ENCODE measurements at places on chromosomes 4 and X.
A peak's percentile ranks its signal among the peaks of the same experiment; 100 is the strongest.

DNA sequence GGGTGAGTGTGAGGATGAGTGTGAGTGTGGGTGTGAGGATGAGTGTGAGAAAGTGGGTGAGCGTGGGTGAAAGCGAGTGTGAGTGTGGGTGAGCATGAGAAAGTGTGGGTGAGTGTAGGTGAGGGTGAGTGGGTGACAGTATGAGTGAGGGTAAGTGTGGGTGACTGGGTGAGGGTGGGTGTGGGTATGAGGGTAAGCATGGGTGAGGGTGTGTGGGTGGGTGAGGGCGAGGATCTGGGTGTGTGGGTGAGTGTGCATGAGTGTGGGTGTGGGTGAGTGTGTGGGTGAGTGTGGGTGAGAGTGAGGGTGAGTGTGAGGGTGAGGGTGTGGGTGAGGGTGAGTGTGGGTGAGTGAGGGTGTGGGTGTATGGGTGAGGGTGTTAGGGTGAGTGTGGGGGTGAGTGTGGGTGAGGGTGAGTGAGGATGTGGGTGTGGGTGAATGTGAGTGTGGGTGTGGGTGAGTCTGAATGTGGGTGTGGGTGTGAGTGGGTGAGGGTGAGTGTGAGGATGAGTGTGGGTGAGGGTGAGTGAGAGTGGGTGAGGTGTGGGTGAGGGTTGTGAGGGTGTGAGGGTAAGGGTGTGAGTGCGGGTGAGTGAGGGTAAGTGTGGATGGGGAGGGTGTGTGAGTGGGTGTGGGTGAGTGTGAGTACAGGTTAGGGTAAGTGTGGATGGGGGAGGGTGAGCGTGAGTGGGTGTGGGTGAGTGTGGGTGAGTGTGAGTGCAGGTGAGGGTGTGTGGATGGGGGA is 48.9 kb downstream of the ING2 start:
- DNase-seq: no peak

GRCh38 chr4:48962636-48963035 is 23.4 kb upstream of the CWH43 start:
- no peak for DNase-seq

DNA sequence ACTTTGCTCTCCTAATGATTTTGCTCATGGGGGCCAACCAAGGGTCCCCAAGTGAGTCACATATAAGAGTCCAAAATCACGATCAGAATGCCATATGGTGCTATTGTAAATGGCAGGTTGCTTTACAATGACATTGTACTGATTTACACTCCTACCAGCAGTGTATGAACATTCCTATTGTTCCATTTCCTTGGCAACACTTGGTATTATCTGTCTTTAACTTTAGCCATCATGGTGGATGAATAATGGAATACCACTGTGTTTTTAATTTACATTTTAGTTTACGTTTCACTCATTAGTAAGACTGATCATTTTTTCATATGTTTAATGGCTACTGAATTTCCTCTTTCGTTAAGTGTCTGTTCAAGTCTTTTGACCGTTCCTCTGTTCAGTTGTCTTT is 96.5 kb downstream of the NYX start:
- no peak for DNase-seq

DNA sequence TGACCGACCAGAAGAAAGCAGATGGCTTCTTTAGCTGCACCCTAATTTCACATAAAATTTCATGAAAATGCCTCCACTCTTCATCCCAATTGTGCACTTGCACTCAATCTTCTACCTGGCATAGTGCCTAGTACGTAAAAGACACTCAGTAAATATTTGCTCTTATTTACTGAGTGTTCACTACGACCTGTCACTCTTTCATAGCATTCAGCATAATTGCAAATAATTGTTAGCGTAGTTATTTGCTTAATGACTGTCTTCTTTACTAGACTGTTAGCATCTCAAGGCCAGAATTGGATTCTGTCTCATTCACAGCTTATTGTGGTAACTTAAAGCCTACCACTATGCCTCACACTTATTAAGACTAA is 130.2 kb downstream of the ENOX2 start:
- no peak for DNase-seq

- no peak for DNase-seq
These were observed 362.0 kb downstream of the CBLL2 start for GRCh38 chrX:22634751-22635150.

GRCh38 chrX:11427453-11428071 is 134.3 kb downstream of the AMELX start:
- peak; percentile 22 for DNase-seq

DNA sequence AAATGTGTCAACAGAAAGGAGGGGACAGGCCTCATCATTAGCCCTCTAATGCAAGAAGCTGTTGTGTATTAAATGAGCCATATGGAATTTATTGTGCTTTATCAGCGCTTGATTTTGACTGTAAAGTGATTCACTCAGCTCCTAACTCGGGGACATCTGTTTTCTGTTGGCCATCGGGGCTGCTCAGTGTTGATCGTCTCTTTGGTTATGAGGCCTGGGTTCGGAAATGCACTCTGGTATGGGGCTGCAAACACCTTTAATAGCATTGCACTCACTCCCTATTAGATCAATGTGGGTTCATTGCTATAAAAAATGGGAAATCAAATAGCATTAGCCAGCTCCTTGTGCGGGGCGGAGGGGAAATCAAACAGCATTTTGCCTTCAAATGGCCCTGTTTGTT is 6.4 kb downstream of the ARX start:
- DNase-seq: no peak

DNA sequence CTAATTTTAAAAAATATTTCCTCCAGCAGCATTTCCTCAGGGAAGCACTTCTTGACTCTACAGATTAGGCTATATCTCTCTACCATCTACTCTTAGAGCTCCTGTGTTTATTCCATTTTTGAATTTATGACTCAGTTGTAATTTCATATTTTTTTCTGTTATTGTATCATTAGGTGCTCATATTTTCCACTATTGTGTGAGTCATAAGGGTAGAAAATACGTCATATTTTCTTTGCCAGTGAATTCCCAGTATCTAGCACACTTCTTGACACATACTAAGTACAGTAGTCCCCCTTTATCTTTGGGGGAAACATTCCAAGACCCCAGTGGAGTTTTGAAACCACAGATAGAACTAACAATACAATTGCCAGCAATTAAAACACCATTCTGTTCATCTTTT is 431.2 kb downstream of the GASK1B start:
- DNase-seq: no peak

DNA sequence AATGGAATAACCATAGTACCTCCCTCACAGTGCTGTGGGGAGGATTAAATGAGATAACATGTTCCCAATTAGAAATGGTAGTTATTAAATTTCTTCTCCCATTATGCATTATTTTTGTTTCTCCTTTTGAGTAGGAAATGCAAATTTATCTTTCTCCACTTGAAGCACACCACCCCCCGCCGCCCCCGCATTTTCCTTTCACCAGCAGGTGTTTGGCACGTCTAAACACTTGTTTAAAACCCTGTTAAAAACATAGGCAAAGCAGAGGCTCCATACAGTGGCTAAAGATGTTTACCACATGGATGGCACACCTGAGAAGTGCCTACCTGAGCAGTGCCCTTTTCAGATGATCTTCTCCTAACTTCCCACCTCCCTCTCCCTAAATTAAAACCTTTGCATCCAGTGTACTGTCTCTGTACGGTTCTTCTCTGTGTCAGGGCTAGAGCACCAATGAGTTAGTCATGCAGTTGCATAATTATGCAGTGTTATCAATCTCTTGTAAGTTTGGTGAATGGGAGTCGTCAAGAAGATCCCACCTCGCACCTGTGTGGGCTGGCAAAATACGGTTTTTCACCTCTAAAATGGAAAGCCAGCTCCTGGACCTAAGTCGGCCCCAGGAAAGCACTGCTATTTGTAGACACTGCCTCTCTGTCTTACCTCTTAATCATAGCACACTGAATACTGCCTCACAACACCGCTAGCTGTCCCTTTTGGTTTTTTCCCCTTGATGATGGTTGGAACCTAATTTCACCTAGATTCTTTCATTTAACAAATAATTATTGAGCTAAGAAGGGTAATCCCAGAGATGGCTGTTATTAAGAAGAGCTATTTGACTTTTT is 122.0 kb downstream of the CT47B1 start:
- peak; percentile 30 for DNase-seq

GRCh38 chr4:155392481-155393184 is 15.9 kb upstream of the MAP9 start:
- DNase-seq: no peak

DNA sequence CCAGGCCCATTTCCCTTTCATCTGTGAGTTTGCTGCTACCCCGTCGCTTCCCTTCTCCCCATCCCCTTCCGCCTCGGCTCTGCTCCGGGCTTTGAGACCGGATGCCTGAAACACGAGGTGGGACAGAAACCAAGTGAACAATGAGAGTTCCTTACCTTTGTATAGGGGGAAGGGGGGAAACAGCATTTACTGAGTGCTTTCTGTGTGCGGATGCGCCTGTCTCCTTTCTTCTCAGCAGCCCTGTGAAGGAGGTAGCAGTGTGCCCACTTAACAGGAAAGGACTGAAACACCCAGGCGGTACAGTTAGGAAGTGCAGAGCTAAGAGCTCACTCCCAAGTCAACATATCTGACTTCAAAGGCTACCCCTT is 43.2 kb upstream of the TMSB15B start:
- no peak for DNase-seq

- DNase-seq: no peak
These were observed 178.7 kb downstream of the SH3KBP1 start for GRCh38 chrX:19708683-19709082.

- DNase-seq: no peak
These were observed 292.9 kb upstream of the SLIT2 start for GRCh38 chr4:19958848-19959247.

- no peak for DNase-seq
These were observed 24.0 kb downstream of the CEP44 start for GRCh38 chr4:174307694-174308093.

DNA sequence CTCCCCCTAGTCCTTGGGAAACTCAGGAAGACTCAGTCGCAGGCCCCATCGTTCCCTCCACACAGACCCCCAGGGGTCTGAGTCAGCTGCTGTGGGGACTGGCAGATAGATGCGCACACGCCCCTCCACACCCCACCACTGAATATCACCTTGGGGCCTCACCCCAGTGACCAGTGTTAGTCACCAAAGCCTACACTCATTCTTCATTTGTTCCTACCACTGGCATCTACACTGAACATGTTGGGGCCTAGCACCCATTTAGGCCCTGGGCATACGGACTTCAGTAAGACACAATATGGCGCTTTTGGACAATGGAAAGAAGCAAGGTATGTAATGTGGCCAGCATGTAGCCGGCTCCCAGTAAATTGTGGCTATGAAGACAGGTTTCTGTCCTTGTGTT is 154.1 kb upstream of the PJA1 start:
- no peak for DNase-seq

DNA sequence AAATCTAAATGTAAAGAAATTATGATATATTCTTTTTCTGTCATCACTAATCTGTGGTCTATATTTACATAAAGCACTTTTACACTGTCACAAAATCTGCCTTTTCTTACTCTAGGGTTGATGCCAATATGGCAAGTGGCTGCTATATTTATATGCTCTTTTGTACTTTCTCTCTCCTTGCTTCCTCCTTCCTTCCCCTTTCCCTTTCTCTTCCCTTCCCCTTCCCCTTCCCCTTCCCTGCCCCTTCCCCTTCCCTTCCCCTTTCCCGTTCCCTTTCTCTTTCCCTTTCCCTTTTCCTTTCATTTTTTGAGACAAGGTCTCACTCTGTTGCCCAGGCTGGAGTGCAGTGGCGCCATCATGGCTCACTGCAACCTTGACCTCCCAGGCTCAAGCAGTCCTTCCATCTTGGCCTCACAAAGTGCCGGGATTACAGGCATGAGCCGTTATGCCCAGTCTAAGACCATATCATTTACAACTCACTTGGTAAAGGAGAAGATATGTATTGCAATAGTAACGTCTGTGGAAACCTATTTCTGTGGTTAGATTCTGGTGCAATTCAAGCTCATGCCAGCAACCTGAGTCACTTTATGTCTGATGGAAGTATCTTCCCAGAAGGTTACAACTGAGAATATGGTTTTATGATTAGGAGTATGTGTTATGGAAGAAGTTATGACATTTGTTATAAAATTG is 13.9 kb upstream of the PLAC8 start:
- no peak for DNase-seq

- DNase-seq: no peak
These were observed 2.8 kb upstream of the GRIA2 start for GRCh38 chr4:157217708-157218107.

- DNase-seq: no peak
These were observed 113.3 kb upstream of the OTUD4 start for GRCh38 chr4:145293658-145294057.

DNA sequence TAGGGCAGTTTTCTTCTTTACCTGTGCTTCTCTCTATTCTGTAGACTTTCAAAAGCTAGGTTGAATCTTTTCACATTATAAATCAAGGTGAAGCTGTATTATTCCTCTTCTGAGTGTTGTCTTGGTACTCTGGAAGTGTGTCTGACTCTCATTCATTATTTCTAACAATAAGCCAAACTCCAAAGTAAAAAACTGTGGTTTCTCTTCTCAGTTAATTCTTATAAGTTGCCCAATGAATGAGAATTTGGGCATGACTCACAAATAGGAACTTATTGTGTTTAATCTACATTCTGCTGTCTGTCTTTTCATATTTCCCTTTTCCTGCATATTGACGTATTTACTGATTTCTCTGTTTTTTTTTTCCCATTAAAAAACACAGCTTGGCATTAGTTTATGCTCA is 714.5 kb downstream of the CCSER1 start:
- no peak for DNase-seq

GRCh38 chr4:932713-933070 is 432 bp downstream of the TMEM175 start:
- no peak for DNase-seq

DNA sequence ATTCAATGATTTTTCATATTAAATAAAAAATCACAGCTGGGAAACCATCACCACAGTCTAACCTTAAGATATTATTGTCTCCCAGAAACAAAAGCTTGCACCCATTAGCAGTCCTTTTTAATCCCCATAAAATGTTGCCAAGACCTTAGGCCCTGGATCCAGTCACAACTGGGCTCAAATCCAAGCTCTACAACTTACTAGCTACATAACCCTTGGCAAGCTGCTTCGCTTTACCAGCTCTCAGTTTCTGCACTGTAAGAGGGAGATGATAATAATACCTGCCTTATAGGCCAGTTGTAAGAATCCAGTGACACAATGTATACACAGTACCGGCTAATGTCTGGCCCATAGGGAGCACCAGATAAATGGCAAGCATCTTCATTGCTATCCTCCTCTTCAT is 400.9 kb upstream of the FGF13 start:
- DNase-seq: no peak

DNA sequence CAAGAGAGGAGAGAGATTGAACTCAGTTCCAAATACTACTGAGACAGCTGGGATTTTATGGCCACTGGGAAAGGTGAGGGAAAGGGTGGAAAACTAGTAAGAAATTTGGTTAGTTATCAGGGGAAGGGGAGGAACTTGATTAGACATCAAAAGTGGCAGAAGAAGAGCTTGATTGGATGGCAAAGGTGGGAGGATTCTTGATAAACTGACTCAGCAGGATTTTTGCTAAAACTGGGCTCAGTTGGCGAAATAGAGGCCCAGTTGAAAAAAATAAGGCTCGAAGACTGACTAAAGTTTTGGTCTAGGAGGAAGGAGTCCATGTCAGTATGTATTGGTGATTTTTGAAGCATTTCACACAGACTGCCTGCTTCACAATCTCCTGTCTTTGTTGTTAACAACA is 10.0 kb downstream of the BEX3 start:
- DNase-seq: no peak

GRCh38 chr4:17033025-17033767 is 134.8 kb upstream of the LDB2 start:
- DNase-seq: no peak

Measured in stimulated activated CD8-positive, alpha-beta memory T cell treated with anti-CD3 and anti-CD28 coated beads, Interleukin-4, amount 100 ng/mL, for 48 hours (primary cell).